Stimulated activated CD4-positive, alpha-beta T cell treated with anti-CD3 and anti-CD28 coated beads, TNF-alpha, amount 100 ng/mL, for 24 hours (primary cell): ENCODE measurements at places on chromosomes 13 and 19.
A peak's percentile ranks its signal among the peaks of the same experiment; 100 is the strongest.

DNA sequence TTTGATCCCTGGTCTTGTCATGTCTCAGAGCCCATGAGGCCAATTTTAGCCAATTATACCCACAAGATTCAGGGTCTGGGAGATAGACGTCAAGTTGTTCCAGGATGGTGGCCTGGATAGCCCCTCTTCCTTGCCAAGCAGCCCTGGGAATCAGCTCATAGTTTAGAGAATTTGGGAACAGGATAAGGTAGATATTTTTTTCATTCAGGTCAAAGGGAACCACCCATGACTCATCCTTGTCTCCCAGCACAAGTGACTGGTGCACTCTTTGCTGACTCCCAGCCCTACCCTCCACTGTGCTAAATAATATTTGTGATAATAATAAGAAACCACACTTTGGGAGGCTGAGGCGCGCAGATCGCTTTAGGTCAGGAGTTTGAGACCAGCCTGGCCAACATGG is 17.1 kb upstream of the S1PR4 start:
- DNase-seq, result no peak

- no peak for DNase-seq
Measured at GRCh38 chr13:20258963-20259288, 26.8 kb upstream of the GJB6 start.

GRCh38 chr19:1064661-1065605 is 2.0 kb upstream of the ARHGAP45 start:
- DNase-seq, result peak; percentile 46

DNA sequence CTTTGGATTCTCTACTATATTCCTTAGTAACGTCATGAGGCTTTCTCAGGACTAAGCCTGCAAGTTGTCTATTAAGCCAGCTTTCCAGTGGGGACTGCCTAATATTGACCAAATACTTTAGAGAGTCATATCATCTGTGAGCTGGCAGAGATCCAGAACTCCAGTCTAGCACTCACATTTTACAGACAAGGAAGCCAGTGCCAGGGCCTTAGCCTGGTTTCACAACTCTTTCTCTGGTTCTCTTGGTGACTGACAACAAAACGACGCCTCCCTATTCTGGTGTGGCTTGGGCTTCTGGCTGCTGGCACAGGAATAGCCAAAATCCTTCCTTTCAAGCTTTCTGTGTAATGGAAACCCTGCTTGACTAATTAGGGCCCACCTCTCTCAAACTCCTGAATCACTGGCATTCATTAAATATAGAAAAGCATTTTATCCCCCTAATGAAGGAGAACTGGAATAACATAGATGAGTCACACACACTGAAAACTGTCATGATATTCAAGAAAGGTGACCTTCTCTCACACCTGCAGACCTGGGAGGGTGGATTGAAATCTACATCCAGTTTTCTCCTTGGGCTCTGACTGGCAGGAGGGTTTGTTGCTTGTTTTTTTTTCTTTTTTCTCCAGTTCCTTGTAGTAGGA is 75.2 kb upstream of the UBL3 start:
- DNase-seq, result no peak

- DNase-seq, result no peak
Measured at GRCh38 chr19:14183741-14184350, 22.1 kb downstream of the ADGRL1 start.
